Activated naive CD4-positive, alpha-beta T cell treated with anti-CD3 and anti-CD28 coated beads, Interleukin-2, amount 50 U/mL, for 72 hours (primary cell): ENCODE measurements at places on chromosomes 6 and 20. TPM values are rescaled to one million over a fixed set of nuclear protein-coding genes. Genes with fewer than 3 reads are reported as not detected.

GRCh38 chr20:57003012-57003411, 263.4 kb downstream of the BMP7 start:
- no peak for DNase-seq

The C6orf47 gene
- total RNA-seq, result 15.0 TPM

- no peak for DNase-seq
Observed at GRCh38 chr6:52365866-52366540, 4.1 kb downstream of the PAQR8 start.

DNA sequence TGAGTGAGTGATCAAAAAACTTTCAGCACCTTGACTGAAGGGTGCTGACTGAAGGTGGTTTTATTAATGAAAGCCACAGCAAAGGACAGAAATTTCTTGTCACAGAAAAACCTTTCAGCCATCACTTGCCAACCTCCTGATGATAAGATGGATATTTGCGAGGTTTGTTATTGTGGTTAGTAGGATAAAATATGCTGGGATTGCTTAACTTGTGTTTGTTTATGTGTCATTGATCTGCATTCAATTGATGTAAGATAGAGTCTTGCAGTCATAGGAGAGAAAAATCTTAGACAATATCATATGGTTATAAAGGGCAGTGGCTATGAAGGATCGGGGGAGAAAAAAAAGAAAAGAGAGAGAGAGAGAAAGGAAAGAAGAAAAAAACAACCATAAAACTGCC, 1.2 kb downstream of the TSBP1 start:
- no peak for DNase-seq

DNA sequence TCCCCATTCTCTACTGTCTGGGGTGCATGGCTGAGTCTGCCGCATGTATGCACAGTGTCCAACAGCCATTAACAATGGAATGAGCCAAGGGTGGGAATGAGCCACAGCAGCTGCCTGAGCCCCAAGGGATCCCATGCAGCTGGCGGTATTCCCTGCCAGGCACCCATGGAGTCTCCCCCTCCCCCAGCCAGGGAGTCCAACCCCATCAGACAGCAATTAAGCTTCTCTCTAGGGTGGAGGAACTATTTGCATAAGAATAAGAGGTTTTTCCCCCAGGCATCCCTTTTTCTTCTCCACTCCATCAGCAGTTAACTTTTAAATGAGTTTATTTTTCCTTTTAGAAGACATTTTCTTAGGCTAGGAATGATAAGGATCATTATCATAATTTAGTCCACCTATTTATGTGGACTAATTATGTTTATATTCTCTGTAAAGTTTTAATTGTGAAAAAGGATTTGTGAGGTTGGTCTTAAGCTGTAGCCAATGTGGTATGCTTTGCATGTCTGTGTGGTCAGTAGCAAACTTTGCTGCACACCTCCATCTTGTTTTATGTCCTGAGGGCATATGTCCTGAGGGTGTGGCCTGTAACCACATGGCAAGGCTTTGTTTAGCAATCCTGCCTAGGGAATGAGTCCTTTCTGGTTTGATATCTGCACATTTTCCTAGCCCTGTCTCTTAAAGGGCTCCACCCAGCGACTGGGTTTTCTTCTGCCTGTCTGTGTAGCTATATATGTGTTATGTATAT, 158.9 kb upstream of the OLIG3 start:
- no peak for DNase-seq

DNA sequence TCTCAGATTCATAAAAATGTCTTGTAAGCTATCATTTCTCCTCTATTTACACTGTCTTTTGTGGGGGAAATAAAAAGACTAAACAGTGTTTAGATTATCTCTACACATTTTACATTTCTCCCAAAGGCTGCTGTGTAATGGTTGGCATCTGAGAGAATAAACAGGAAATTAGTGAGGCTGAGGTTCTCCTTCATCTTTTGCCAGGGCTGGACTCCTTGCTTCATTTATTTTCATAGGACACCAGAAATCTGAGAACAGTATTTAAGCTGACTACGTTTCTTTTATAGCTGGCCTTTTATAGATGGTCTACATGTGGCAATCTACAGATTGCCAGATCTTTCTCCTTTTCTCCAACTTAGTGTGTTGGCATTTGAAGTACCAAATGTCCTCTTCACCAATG, 41.5 kb downstream of the PLCB4 start:
- DNase-seq, result no peak

DNA sequence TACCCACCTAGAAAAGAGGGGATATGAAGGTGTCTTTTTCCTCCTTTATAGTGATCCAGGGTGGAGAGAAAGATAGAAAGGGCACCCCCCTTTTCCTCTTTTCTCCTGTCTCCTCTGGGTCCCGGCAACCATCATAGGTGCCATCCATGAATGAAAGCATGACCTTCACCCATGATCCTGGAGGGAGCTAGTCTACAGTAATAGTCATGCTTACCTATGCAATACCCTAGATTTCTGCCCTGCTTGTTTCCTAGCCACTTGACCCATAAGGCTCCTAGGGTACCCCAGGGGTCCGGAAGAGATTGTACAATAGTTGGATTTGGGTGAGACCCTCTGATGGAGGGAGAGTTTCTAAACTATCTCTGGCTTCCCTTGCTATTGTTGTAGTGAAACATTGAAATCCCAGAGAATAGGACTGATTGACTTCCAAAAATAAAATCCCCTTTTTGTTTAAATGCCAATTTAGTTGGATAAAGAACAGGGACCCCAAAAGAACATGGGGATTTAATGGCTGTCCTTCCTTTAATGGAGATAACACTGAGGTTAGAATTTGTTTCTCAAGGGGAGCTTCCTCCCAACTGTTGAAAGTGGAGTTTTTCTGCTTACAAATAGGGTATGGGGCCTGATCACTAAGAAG, 366.8 kb upstream of the KHDRBS2 start:
- no peak for DNase-seq

The KCNB1 gene
- not detected for total RNA-seq

DNA sequence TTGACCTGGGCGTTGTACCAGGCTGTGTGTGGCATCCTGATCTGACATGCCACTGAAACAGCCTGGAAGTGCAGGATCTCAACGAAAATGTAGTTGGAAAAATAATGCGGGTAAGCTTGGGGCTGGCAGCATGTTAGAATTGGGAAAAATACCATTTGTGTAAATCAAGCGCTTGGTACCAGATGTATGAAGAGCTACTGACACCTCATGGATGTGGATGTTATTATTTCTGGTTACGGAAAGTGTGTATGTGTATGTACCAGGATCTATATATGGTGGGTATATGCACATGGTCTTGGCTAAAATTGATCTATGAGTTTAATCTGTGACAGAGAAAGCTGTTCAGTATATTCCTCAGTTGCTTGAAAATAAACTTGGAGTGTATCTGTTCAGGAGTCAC, 22.7 kb downstream of the HIVEP1 start:
- DNase-seq, result no peak

GRCh38 chr6:118663993-118664985, 12.9 kb upstream of the CEP85L start:
- no peak for DNase-seq

The RAET1L gene
- total RNA-seq, result not detected

DNA sequence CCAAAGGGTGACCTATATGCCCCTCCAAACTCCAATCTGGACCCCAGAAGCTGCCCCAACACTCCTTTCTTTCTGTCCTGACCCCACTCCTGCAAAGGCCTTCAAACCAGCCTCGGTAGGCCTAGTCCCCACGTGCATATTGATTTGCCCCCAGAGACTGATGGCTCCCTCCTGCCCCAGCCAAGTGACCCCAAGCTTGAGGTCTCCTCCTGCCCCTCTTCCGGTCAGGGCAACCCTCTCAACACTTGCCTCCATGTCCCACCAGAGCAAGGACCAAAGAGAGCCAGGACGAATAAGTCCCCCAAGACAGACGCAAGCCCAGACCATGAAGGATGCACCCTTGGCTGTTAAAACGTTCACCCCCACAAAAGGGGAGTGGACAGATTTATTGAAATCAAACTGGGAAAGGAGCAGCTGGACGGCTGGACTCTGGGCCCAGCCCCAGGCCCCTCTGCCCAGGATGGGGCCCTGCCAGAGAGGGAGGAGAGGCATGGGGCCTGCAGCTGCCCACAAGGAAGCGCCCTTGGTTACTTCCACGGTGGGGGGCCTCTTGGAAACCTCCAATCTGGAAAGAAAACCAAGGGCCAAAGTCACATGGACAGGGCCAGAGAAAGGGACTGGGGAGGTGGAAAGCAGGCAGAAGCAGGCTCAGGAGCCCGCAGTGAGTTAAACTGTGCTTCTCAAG, 2.4 kb upstream of the SPEF1 start:
- no peak for DNase-seq
